ENCODE measurements at places on chromosomes 1 and 21.

DNA sequence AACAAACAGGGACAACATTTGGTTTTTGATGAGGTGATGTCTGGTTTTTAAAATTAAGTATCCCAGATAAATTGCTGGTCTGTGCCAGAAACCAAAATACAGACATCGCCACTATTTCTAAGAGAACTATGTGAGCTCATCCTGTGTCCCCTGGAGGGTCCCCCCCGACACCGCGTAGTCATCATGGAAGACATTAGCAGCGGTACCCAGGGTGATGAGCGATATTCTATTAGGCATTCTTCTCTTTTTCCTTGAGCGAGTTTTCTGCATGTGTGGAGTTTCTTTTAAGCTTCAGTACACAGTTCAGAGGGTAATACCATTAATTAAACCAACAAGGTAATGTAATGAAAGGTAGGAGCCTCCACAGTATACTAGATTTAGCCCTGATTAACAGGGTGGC lies 26.5 kb downstream of the KAZN start:
- DNase-seq: no peak

- peak; percentile 63 for DNase-seq
Observed at GRCh38 chr1:6080469-6080868, 34.8 kb downstream of the KCNAB2 start.

DNA sequence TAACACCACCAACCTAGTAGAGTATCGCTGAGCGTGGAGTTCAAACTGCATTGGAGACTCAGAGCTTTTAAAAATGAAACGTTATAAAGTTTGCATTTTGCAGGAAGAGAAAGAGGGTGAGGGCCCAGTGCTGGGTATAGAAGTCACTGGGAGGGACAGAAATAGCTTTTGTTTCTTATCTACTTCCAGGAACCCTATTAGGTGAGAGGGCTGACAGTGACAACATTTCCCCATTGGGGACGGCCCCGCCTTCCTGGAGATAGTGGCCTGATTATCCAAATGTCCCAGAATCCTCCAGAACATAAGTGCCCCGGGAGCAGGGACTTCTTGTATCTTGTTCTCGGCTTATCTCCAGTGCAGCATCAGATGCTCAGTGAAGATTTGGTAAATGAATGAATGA lies 574.9 kb downstream of the PTPRU start:
- DNase-seq: no peak

DNA sequence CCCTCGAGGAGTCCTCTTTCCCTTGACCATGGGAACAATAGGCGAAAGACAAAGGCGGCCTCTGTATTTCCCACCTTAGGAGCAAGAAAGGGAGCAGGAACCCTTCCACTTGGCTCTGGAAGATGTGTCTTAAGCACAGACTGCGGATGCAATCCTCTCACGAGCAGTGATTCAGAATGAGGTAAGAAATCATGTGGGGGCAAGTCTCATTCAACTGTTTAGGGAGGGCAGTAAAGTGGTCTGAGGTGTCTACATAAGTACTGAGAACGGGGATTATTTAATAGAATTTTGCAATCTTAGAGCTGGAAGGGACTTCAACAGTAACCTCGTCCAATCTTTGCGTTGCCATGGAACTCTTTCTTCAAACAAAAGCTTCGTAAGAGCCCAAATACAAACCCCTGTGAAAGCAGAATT lies 1.6 kb upstream of the DYRK3 start:
- peak; percentile 40 for DNase-seq

DNA sequence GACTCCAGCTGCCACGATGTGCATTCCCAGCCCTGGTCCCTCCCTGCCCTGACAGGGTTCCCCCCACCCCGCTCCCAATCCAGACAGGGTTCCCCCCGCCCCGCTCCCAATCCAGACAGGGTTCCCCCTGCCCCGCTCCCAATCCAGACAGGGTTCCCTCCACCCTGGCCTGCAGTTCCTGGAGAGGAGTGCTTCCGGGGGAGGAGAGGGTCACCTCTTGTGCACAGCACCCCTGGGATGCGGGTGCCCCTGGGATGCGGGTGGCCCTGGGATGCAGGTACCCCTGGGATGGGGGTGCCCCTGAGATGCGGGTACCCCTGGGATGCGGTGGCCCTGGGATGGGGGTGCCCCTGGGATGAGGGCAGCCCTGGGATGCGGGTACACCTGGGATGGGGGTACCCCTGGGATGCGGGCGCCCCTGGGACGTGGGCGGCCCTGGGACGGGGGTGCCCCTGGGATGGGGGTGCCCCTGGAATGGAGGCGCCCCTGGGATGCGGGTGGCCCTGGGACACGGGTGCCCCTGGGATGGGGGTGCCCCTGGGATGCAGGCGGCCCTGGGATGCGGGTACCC lies 36.7 kb upstream of the SLC19A1 start:
- DNase-seq: no peak

GRCh38 chr1:160489513-160490261 lies 33.4 kb downstream of the SLAMF6 start:
- no peak for DNase-seq

DNA sequence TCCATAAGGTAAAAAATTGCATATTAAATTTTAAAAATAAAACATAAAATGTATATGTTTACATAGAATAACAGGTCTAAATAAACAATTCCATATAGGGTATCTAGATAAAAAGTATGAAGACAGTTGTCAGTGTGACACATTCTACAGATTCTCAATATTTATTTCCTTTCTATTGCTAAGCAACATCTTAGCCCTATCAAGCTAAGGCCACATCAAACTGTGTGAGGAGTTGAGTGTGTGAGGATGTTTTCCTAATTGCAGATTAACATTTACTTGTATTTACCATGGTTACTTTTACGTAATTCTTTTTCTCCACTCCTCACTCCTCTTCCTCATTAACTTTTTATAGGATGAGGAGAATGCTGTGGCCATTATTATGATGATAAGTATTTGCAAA lies 41.9 kb upstream of the MCOLN3 start:
- no peak for DNase-seq

DNA sequence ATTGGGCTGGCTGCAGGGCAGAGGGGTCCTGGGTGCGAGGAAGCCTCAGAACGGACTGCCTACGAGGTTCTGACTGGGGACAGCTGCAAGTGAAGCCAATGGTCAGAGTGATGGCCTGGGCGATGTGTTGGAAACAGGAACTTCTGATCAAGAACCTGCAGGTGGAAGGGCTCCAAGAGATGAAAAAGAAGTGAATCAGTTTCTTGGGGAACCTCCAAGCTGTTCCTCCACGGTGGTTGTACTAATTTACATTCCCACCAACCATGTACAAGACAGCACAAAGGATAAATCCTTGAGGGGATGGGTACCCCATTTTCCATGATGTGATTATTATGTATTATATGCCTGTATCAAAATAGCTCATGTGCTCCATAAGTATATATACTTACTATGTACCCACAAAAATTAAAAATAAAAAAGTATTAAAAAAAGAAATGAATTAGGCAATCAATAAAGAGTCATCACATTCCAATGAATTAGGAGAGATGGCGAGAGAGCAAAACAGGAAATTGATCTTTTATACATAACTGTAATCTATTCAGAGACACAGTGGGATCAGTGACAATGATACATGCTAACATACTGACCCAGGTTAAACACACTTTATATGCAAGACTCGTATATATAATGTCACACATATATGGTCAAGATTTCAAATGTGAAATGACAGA lies 58.1 kb downstream of the PTPN14 start:
- DNase-seq: no peak

- peak; percentile 35 for DNase-seq
Observed at GRCh38 chr1:95117207-95118066, at the start of gene TLCD4. TLCD4 (plus strand) TSS chr1:95117355; CDS start chr1:95143902, 26,547 bp downstream.
